COR-L47 (cell line): ENCODE measurements at places on chromosomes 1 and 21.

- no peak for DNase-seq
Measured at GRCh38 chr1:203463469-203464062, 12.0 kb upstream of the PRELP start.

DNA sequence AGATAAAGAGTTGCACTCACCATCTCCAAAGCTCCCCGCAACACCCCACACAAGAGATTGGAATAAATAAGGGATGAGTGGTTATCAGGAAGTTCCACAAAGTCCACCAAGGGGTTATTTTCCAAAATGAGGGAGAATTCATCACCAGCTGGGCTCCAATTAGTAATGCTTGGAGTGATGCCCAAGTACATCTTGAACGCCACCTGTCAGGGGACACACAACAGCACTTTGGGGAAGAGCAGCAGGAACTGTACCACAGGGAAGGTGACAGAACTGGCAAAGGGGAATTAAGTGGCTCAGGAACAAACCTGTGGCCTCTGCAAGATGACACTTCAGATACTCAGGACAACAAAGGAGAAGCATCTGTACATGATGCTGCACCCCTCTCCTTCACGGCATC lies 11.5 kb downstream of the TRAPPC3 start:
- DNase-seq, result peak; percentile 34

- no peak for DNase-seq
Measured at GRCh38 chr1:19058476-19058797, 102.0 kb upstream of the IFFO2 start.

- DNase-seq, result no peak
Measured at GRCh38 chr1:205630241-205630640, 1.6 kb downstream of the ELK4 start.

DNA sequence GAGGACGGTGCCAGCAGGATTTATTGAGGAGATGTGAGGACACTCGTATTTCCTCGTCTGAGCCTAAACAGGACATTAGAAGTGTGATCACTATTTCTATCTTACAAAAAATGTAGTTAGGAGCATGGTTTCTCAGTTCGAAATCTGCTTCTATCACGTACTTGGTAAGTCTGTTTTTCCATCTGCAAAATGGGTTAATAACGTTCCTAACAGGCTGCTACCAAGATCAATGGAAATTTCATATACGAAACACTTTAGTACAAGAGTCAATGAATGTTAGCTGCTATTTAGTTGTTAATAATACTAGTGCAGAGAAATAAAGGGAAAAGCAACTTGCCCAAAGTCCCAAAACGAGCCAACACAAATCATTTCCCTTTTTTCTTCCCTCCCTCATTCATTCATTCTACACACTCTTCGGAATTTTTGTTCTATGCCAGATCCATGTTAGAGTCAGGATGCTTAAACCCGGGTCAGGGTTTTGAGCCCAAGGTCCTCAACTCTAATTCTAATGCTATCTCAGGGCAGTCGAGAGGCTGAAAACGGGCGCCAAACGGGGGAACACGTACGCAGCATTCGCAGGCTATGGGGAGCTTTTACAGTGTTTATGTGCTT lies 608 bp downstream of the SNRNP40 start:
- no peak for DNase-seq

- DNase-seq, result no peak
Measured at GRCh38 chr1:156391701-156392100, 22.7 kb downstream of the RHBG start.

- no peak for DNase-seq
Measured at GRCh38 chr1:20885121-20885520, 98.0 kb upstream of the HP1BP3 start.

DNA sequence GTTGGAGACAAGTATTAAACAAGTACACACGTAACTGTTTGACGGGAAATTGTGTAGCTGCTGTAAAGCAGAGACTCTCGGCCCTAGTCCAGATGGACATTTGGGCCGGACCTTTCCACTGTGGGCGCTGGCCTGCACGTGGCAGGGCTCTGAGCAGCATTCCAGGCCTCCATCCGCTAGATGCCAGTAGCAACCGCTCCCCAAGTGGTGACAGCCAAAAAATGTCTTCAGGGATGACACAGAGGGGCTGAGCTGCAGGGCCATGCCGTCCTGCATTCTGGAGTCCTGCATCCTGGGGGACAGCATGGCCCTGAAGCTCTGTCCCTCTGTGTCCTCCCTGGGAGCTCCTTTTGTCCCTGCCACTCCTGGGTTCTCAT lies 24.8 kb downstream of the A3GALT2 start:
- DNase-seq, result no peak

- no peak for DNase-seq
Measured at GRCh38 chr1:83970114-83970513, 28.8 kb downstream of the TTLL7 start.

DNA sequence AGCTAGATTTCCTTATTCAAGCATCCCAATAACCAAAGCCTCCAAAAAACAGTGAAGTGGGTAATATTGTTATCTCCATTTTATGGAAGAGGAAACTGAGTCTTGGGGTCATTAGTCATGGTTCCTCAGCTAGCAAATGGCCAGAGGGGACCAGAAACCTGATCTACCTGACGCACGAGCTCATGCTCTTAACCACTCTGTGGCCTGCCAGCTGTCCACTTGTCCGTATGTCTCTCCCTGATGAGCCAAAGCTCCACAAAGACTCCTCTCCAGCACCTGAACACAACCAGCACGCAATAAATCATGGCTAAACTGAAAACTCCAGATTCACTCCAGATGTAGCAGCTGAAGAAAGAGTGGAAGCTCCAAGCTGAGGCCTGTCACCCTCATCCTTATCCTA lies 5.8 kb downstream of the CAPN8 start:
- no peak for DNase-seq

- no peak for DNase-seq
Measured at GRCh38 chr1:5481889-5482288, 510.3 kb downstream of the NPHP4 start.

DNA sequence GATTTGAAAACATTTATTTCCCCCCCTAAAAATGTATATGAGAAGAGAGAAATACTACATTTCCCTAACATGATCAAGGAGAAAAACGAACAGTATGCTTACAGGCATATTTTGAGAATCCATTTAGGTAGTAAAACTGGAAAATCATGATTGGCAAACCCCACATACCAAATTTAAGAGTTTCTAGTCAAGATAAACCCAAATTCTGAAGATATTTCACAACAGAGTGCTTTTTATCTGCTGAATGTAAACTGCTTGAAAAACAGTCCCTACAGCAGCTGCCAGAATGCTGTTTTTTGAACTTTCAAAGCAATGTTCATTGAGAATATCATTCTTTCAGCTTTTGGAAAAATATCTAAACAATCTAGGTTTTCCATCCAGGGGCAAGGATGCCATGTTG lies 31.0 kb downstream of the ASH1L start:
- DNase-seq, result no peak

DNA sequence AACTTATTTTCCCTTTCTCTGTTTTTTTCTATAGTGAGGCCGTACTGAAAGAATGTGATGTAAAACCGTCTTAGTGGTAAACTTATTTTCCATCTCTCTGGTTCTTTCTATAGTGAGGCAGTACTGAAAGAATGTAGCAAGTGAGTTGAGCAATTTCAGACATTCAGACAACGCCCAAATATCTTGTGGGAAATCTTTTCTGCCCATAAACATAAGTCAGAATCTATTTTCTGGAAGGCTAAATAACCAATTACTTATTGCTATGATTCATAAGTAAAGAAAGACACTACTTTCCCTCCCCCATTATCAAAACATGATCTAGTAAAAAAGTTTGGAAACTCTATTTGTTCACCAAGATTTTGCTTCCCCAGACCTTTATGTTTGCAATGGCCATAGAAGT lies 18.8 kb upstream of the SCCPDH start:
- DNase-seq, result no peak

- peak; percentile 69 for DNase-seq
Measured at GRCh38 chr1:3671371-3672180, 19.3 kb downstream of the TP73 start.

DNA sequence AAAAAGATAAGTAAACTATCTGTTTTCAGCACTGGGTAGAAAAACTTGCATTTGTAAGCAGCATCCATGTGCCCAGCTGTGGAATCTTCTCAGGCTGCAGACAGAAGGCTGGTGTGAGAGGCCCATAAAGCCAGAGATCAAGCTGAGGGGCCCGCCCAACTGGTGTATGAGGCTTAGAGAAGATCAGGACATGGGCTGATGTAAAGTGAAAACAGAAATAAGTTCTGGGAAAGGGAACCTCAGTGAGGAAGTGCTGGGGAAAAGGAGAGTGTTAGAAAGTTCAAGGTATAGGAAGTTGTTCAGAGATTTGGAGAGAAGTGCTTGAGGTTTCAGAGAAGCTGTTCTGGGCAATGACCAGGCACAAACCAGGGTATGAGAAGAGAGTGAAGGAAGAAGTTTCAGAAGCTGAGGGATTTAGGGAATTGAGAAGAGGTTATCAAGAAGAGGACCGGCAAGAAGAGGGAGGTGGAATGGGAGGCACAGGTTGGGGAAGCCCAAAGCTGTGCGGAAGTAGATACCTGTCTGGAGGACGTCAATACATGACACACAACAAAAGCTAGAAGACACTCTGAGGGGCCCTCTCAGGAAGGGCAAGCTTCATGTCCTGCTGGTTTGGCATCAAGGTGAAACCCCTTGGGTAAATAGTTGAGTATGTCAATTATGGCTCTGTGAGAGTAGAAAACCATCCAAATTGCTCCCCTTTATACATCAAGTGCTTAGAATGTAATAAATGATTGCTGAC lies 2.7 kb upstream of the CD5L start:
- no peak for DNase-seq

GRCh38 chr1:232878086-232878485 lies 72.3 kb upstream of the NTPCR start:
- DNase-seq, result no peak

DNA sequence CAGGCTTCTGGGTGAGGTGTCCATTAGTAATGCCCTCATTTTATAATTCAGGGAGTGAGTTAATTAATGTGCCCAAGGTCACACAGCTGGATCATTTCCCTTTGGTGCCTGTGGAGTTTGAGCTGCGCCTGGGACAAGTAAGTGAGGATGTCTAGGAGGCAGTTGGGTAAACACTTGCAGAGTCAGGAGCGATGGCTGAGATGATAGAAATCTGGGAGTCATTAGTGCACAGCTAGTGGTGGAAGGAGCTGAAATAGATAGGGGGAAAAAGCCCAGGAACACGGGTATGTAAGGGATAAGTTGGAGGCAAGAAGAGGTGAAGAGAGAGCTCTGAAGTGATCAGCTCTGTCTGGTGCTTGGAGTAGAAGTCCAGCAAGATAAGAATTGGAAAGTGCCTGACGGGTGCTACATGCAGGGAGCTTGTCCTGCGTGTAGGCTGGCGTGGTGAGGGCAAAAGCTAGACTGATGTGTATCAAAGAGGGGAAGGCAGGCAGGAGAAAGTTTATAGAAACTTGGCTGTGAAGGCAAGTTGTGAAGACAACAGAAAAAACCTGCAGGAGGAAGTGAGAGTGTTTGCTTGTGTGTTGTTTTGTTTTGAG lies 1.7 kb upstream of the SCAF4 start:
- DNase-seq, result no peak

DNA sequence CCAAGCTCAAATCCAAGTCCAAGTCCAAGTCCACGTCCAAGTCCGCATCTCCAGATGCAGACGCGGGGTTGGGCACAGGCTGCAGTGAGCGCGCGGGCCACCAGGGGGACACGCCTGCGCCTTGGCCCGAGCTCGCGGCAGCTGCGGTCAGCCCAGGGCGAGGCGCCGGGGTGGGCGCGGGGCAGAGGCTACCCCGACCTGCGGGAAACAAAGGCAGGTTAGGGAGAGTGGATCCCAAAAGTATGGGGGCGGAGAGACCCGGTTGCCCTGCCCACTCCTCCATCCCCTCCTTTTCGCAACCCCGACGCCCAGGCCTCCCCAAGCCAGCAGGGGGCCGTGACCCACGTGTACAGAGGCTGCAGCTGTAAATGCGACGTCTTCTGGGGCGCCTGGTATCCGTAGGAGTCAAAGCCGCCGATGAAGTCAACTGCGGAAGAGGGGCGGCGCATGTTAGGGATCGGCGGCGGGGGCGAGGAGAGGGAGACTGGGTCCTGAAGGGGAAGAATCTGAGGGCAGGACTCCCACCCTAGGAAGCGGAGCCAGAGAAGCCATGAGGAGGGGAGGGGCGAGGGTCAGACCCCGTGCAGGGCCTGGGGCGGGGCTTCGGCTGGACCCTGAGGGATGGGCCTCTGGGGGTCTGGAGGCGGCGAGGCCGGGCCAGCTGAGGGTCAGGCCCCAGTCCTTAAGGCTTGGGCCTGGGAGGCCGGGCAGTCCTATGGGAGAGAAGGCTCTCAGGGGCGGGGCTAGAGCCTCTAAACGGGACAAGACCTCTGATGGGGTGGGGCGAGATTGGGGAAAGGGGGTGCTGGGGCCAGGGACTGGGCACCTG lies 58.0 kb downstream of the NKAIN1 start:
- no peak for DNase-seq

- DNase-seq, result no peak
Measured at GRCh38 chr1:247115141-247115510, 11.0 kb upstream of the ZNF669 start.

GRCh38 chr1:42807056-42807668 lies 9.8 kb upstream of the ERMAP start:
- DNase-seq, result no peak

- no peak for DNase-seq
Measured at GRCh38 chr1:2082064-2082463, 31.9 kb downstream of the PRKCZ start.

- DNase-seq, result no peak
Measured at GRCh38 chr21:45270306-45270821, 17.3 kb downstream of the POFUT2 start.

- no peak for DNase-seq
Measured at GRCh38 chr21:42473498-42474042, 22.5 kb downstream of the RSPH1 start.

DNA sequence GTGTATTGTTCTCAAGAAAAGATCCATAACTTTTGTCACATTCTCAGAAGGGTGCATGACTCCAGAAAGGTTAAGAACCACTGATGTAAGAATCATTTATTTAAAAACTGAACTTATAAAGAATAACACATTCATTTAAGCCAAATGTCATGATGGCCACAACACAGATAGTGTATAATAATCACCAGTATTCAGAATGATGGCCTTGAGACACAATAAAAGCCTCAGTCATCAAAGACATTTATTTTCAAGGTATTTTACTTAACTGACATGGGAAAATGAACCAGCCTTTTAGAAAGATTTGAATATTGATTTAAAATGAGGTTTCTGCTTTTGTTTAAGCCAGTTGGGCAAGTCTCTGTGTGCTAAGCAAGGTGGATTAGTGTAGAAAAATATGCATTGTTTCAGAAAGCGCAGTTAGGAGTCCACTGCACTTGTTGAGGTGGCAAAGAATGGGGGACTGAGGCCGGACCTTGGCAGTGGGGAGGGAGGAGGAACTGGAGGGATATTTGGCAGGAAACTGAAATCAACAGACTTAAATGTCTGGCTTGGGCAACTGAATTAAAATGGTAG lies 371.9 kb upstream of the ESRRG start:
- DNase-seq, result no peak

- no peak for DNase-seq
Measured at GRCh38 chr1:51847294-51847920, 31.1 kb downstream of the NRDC start.
